ENCODE measurements at places on chromosomes 4 and X. TPM values are rescaled to one million over a fixed set of nuclear protein-coding genes. Genes with fewer than 3 reads are reported as not detected.

Gene IL9R
- not detected for polyA plus RNA-seq

Gene GYG2
- 1.2 TPM for polyA plus RNA-seq

Gene PDZD4
- polyA plus RNA-seq = not detected

Gene TRIM60
- not detected for polyA plus RNA-seq

Gene GAGE12H
- polyA plus RNA-seq = not detected

Gene ACE2
- polyA plus RNA-seq = not detected

All from GM23248 (cell line).